Tibial nerve (tissue), 4 donors: ENCODE measurements at places on chromosomes 1 and 21. TPM values are rescaled to one million over a fixed set of nuclear protein-coding genes. Genes with fewer than 3 reads are reported as not detected.

RABGGTB gene
- 54.6 TPM for total RNA-seq

ASCL5 gene
- not detected for total RNA-seq

SEMA4A gene
- 2.4 TPM for total RNA-seq

TEDDM1 gene
- not detected for total RNA-seq

GRCh38 chr1:197865809-197866208 lies 36.6 kb upstream of the C1orf53 start:
- no peaks in the 10 kb centered on the region for H3K27me3 ChIP-seq
- no peak for DNase-seq
- H3K36me3 ChIP-seq: no peaks in the 10 kb centered on the region
- no peak overlapping the region for H3K4me3 ChIP-seq
- no peak overlapping the region for H3K27ac ChIP-seq

HNRNPCL4 gene
- not detected for total RNA-seq

PAFAH2 gene
- 9.2 TPM for total RNA-seq

DNA sequence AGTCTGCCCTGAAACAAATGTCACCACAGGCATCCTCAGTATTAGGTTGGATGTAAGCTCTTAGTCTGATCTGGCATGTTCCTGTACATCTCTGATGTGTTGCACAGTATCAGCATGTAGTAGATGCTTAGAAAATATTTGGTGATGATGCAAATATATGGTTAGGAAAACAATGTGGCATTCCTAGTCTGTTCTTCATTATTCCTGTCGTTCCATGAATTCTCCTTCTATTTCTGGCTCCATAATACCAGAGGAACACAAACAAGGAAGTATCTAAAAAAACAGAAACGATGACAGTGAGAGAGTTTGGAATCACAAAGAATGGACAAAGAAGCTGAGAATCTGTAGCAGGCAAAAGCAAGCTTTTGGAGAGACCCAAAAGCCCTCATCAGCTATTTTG lies 236.6 kb downstream of the HHAT start:
- DNase-seq: no peak
- H3K36me3 ChIP-seq: no peaks in the 10 kb centered on the region
- H3K4me3 ChIP-seq: no peak overlapping the region
- H3K4me1 ChIP-seq: no peaks in the 10 kb centered on the region
- no peak overlapping the region for H3K27ac ChIP-seq

DNA sequence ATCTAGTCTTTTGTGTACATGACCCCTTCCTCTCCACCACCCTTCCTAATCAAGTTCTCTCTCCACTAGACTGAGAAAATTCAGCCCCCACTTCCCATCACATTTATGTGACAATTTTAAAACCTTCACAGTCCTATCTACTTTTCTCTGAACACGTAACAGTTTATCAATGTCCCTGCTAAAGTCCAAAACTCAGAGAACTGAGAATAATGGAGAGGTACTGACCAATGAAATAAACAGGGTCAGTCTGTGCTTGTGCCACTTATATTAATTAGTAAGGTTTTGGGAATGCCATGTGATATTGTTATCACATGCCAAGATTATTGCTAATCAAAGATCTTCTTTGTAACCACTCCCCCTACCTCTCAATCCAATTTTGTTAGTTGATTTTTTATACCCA lies 164.2 kb upstream of the KIAA0040 start:
- H3K36me3 ChIP-seq: no peaks in the 10 kb centered on the region
- no peak for DNase-seq
- no peak overlapping the region for H3K4me3 ChIP-seq
- no peaks in the 10 kb centered on the region for H3K4me1 ChIP-seq
- H3K27me3 ChIP-seq: peaks cover 2% of the 10 kb centered on the region
- no peak overlapping the region for H3K27ac ChIP-seq

GRCh38 chr1:101652484-101652883 lies 344.2 kb downstream of the OLFM3 start:
- H3K36me3 ChIP-seq: no peaks in the 10 kb centered on the region
- no peaks in the 10 kb centered on the region for H3K4me1 ChIP-seq
- H3K27ac ChIP-seq: no peak overlapping the region
- H3K27me3 ChIP-seq: no peaks in the 10 kb centered on the region

DNA sequence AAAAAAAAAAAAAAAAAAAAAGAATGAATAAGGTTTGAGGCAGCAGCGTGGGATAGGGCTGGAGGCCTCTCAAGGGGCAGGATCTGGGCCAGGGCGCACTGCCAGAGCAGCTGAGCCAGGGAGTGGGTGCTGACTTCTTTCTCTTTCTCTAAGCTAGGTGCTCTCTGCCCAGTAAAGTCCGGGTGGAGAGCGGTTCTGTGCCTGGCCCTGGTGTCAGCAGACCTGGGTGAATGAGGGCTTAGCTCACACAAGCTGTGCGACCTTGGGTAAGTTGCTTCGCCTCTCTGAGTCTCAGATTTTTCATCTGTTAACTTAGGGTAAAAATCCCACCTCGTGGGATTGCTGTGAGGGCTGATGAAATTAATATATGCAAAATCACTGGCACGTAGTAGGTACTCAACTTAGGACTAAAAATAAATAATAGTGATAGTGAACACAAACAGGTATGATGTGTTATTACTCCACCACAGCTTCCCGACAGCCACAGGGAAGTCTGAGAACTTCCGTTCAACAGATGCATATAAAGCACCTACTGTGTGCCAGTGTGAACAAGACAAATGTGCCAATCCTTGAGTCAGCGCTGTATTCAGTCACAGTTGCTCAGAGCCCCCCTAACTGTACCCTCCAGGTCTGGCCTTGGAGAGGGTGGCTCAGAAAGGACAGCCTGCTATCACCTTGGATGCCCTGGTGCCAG lies 2.0 kb upstream of the FAM131C start:
- H3K4me1 ChIP-seq: peaks cover 18% of the 10 kb centered on the region
- DNase-seq: no peak
- H3K4me3 ChIP-seq: no peak overlapping the region
- no peaks in the 10 kb centered on the region for H3K27me3 ChIP-seq

DNA sequence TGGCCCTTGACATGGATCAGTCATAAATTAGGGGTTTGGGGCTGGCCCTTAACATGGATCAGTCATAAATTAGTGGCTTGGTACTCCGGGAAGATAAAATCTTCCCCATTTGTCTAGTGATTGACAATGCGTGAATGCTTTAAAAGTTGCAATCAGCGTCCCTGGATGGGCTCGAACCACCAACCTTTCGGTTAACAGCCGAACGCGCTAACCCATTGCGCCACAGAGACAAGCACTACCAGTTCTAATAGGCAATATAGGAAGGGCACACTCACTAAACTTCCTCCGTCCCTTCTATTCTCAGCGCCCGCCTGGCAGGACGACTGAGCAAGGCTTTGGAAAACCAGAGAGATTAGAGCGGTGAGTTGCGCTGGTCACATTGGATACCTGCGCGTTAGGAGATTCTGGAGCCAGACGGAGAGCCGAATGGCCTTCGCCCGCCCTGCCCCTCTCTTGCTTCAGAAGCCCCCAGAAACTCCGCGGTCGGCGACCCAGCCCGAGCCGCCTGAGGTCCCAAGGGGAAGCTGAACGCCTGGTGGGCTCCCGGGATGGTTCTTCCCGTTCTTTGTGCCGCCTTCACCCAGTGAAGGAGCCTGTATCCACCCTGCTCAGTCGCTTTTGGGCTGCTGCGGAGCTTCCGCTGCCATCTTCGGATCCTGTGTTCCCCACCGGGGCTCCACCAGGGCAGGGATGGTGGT lies 235.9 kb downstream of the FAM72C start:
- no peak for DNase-seq
- H3K27ac ChIP-seq: no peak overlapping the region
- no peaks in the 10 kb centered on the region for H3K4me1 ChIP-seq
- H3K27me3 ChIP-seq: no peaks in the 10 kb centered on the region

DNA sequence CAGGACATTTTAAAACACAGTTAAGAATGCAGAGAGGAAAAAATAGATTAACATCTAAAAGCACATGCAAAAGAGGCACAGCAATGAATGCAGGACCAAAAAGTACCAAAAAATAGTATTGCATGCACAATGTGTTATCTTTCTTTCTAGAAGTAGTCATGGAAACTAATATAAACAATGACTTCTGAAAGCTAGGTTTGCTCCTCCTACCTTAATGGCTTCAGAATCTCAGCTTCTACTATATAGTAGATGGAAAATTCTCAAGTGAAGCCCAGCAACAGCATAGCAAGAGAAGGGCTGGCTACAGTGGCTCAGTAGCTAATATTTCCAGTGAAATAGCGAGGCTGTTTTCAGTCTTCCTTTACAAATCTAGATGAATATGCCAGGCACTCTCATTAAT lies 125.1 kb downstream of the CRB1 start:
- H3K27me3 ChIP-seq: no peaks in the 10 kb centered on the region
- no peak overlapping the region for H3K27ac ChIP-seq
